ENCODE measurements at places on chromosomes 1 and 21. TPM values are rescaled to one million over a fixed set of nuclear protein-coding genes. Genes with fewer than 3 reads are reported as not detected.

The SIM2 gene
- 0.23 TPM for total RNA-seq

The GABRD gene
- not detected for total RNA-seq

The CMPK1 gene
- total RNA-seq: 75.9 TPM

The C4BPA gene
- total RNA-seq: not detected
